ENCODE measurements at places on chromosomes 2 and 18.

GRCh38 chr18:58201733-58202730 lies 158.0 kb downstream of the NEDD4L start:
- no peak for DNase-seq

DNA sequence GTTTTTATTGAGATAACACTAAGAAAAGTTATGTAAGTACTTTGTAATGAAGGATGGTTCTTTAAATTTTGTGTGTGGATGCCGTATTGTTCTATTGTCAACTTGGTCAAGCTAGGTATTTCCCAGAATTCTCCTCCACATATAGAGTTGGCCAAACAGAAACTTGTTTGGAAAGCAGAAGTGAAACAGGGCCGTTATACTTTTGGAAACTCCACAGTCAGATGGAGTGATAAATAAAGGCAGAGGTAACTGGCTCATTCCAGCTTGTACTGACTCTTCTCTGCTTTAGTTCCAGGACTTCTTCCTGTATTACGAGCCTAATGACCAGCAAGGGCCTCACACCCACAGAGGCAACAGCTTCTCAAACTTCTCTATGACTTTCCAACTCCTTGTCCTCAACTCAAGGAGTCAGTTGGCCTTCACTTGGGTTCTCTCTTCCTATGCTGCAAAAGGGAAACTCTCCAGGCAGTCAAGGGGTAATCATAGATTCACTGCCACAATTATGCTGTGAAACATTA lies 16.4 kb upstream of the STARD7 start:
- DNase-seq = no peak

GRCh38 chr2:44110444-44110843 lies 58.2 kb upstream of the PPM1B start:
- no peak for DNase-seq

GRCh38 chr2:240300840-240301239 lies 134.6 kb upstream of the GPC1 start:
- no peak for DNase-seq

- DNase-seq = no peak
These were observed 25.2 kb downstream of the TMEM163 start for GRCh38 chr2:134693359-134694330.

- no peak for DNase-seq
These were observed 851.6 kb upstream of the CDH2 start for GRCh38 chr18:29028560-29028959.

DNA sequence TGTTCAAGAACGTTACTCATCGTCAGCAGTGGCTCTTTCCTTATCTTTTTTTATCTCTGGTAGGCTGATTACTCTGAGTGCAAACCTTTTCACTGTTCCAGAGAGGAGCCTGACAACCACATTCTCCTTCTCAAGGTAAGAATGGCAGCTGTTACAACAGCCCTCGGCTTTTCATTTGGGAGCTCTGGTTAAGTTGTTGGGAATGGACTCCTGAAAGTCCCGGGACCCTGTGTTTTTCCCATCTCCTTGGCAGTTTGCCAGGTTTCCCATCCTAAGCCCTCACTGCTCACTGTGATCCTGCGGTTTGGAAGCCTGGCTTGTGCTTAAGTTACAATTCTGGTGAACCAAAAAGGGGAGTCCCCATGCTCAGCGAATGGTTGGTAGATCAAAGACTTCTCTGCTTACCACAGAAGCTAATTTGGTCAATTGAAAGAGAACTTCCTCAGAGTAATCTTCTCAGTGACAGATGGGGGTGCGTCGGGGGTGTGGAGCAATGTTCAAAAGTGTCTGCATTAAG lies 122.3 kb downstream of the LYPD6B start:
- no peak for DNase-seq

GRCh38 chr2:95037384-95037839 lies 11.9 kb downstream of the MAL start:
- no peak for DNase-seq

- no peak for DNase-seq
These were observed 1038.9 kb upstream of the ZEB2 start for GRCh38 chr2:145558617-145559350.

- DNase-seq = no peak
These were observed 49.1 kb downstream of the KCNIP3 start for GRCh38 chr2:95346231-95346737.

DNA sequence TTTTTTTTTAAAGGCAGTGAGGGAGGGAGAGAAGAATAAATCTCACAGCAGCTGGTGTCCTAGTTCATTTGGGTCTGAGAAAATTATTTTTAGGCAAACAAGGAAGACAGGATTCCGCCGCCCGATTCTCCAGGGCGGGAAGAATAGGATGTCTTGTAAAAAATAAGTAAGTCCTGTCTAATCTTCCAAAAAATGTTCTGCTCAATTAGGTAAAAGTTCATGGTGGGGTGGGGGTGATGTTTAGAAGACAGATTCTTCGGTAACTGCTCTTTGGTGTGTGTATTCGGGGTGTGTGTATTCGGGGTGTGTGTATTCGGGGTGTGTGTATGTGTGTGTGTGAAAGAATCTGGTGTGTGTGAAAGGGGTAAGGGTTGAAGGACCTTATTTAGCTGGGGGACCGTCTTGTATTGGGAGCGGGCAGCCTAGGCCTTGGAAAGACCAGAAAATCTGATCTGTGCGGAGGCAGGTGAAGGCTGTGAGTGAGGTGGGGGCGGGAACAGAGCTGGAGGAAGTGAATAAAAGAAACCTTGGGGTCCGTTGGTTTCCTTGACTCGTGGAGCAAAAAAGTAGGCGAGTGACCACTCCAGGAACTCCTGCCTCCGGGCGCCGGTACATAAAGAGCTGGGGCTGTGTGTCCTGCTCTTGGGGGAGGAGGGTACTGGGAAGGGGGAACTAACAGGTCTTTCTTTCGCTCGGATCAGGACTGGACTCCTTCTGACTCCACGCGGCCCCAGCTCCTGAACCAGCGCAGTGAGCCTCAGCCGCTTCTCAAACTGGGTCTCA lies 4.4 kb upstream of the PAX3 start:
- DNase-seq = no peak

DNA sequence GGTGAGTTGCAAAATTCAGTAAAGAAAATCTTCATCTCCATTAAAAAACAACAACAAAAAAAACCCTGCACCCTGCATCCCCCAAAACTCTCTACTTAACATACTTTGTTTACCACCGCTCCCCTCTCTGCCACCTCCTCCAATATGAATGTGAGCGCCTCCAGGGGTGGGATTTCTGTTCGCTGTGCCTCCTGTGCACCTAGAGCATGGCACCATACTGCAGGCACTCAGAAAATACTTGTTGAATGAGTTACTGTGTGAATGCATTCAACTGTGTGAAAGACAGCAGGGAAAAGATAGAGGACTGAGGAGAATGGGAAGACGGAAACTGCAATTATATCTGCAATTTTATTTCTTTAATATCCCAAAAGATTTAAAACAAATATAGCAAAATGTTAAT lies 4.5 kb downstream of the CEBPZ start:
- no peak for DNase-seq

DNA sequence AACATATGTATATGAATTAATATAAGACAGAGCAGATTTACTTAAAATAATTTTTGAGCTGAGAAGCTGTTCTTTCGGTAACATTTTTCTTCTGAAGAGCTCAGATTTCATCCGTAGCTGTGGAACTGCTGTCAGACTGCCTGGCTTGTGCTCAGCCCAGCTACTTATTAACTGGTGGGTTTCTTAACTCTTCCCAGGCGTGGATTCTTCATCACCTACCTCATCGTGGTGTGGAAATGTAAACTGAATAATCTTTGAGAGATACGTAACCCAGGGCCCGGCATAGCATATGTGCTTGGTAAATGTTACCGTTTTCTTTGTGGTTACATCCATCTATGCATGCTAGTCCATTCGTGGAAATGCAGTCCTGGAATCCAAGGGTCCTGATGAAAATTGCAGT lies 145.0 kb downstream of the MCFD2 start:
- DNase-seq = no peak
